Stimulated activated CD8-positive, alpha-beta memory T cell treated with anti-CD3 and anti-CD28 coated beads, Interleukin-15, amount 100 ng/mL, for 48 hours (primary cell): ENCODE measurements at places on chromosomes 13 and 19.

- DNase-seq, result no peak
These were observed 46.1 kb upstream of the MAP3K10 start for GRCh38 chr19:40144947-40145748.

GRCh38 chr13:24642219-24642618 lies 38.0 kb upstream of the ATP12A start:
- DNase-seq, result no peak

DNA sequence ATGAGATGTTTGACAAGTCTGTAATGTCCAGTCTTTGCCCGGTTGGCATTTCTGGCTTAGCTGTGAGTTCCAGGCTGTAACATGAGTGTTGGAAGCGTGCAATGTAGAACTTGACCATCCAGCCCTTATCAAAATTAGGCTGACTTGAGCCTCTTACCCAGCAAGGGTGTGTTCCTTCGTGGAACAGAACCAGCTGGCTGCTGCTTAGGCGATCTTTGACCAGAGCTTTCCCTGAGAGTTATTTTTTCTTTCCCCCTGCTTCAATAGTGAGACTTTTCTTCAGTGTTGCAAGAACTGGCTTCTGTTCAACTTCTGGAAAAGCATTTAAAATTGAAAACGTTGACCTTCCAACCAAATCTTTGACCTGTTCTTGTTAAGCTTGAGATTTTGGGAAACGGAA lies 6.5 kb downstream of the TNFSF13B start:
- DNase-seq, result no peak

- no peak for DNase-seq
These were observed 385.5 kb downstream of the MZT1 start for GRCh38 chr13:72341904-72342303.

GRCh38 chr19:37593996-37594303 lies 642 bp downstream of the ZNF571 start:
- DNase-seq, result no peak

DNA sequence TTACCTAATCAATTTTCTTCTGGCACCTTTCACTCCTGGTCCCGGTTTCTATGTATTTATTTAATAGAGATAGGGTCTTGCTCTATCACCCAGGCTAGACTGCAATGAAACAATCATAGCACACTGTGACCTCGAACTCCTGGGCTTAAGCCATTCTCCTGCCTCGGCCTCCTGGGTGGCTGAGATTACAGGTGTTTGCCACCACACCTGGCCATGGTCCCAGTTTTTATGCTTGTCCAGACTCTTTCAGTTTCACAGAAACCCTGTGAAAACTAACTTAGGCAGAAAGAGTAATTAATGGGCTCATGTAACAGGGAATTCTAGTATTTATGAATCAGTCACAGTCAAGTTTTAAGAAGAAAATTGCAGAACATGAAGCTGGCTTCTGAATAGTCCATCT lies 9.0 kb upstream of the STK24 start:
- DNase-seq, result no peak

DNA sequence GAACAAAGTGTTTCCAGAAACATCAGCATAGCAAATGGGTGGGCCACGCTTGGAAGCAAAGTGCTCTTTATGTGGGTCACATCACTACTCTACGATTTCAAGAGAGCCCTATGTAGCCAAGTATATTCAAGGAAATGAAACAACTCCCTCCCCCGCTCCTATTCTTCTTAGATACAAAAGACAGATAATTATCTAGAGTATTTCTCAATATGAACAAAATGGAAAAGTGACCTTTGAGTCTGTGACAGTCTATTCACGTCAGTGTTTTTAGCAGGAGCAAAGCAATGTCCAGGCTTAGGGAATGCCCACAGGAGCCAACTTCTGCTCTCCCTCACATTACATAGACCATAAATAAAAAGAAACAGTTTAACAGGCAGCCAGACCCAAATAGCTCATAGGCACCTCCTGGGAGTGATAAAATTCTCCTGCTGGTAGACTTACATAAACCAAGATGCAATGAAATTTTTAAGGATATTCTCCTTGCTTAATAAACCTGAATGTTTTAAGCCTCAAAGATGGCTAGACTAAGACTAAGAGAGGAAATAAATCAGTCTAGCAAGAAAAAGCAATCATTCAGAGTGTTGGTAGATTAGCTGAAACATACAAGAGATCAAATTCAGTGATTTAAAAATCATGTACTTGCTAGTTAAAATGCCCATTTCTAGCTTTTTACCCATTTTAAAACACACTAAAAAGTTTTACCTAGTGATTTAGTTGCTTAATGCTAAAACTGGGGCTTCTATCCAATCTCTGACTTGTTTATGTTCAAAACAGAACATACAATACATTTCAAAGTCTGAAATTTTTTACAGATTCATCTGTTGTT lies 182.8 kb downstream of the RGCC start:
- DNase-seq, result no peak

DNA sequence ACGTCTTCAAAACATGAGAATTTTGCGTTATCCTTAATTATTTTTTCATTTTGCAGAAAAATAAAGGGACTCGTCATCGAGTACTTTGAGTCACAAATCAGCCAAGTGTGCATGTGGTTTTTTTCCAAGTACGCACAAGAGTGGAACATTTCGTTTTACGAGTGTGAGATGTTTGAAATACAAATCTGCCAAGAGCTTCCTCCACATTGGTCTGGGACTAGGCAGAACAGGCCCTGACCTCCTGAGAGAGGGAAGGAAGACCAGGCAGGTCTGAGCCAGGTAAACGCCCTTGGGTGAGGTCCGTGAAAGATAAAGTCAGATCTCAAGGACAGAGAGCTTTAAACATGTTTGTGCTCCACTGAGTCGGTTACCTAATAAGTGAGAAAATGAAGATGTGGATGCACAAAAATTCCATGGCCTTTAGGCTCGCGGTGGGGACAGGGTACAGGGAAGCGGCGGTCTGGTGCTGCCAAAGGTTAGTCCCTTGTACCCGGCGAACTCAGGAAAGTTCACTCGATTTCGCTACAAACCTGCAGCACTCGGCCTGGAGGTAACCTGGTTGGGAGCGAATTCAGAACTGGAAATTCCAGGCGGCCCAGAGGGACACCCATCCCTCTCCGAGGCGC lies 473 bp upstream of the ITM2B start:
- no peak for DNase-seq

- DNase-seq, result no peak
These were observed 6.8 kb downstream of the GIPC3 start for GRCh38 chr19:3591876-3592613.

DNA sequence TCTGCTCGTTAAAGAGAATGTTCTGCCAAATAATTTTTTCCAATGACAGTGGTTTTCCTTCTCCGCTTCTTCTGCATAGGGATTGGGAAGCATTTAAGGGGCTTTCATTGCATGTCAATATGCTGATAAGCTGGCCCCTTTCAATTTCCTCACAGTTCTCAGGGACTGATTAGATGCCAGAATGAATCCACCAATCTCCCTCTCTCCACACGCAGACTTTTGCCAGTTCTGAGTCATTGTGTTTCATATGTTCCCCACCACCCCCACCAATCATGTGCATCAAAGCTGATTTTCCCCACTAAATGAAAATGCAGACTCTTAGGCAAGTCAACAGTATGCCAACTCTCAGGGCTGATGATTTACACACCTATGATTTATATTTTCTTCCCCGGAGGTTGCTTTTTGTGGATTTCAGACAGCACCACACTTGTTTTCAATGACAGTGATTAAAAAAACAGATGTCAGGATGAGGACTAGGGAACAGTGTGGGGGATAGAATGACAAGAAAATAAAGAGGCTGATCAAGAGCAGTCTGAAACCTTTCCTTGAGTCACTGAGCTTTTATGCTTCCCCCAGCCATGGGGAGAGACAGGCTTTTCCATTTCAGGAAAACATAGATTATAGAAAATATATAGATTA lies 47.9 kb upstream of the C13orf42 start:
- DNase-seq, result no peak

- no peak for DNase-seq
These were observed 665.6 kb downstream of the FGF9 start for GRCh38 chr13:22336460-22336859.

- DNase-seq, result no peak
These were observed 24.2 kb upstream of the RFC3 start for GRCh38 chr13:33793726-33794125.

DNA sequence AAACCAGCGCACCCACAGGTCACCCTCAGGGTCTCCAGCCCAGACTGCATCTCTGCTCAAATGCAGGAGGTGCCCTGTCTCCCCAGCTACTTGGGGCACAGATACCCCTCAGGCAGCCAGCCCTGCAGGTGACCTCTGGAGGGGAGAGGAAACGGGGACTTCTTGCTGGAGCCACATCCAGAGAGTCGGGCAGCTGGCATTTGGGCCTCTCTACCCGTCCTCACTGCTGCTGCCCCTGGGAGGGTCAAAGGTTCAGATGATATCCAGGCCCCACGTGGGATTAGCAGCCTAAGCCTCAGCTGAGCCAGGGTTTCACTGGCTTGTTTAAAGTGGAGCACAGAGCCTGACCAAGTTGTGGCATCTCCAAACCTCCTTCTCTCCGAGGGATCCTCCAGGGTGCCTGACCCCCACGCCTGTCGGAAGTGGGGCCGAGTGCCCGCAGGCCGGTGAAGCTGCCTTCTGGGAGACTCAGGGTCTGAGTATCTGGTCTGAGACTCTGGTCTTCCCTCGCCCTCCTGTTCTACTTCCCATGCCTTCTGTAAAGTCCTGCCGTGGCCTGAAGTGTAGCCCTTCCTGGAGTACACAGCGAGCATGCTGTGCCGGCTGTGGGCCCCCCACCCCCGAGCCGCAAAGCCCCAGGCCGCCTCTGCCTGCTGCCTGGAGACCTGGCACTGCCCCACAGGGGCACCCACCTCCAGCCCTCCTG lies 2.1 kb downstream of the RASA3 start:
- no peak for DNase-seq

DNA sequence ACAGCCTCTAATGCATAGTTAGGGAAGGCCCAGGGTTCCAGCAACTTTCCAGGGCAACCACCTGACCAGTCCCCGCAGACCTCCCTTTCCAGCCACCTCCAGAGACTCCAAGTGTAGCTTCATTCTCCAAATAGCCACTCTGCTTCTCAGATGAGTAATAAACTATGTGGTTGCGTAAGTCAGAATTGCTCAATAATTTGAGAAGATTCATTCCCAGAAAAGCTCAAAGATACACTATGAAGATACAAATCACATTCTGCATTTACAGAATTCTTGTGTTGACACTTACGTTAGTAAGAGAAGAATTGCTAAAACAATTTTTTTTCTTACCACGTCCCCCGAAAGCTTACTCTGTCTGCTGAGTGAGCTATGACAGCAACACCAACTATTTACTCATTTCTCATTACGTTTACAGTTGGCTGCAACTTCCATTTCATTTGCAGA lies 8.2 kb upstream of the LATS2 start:
- DNase-seq, result no peak

DNA sequence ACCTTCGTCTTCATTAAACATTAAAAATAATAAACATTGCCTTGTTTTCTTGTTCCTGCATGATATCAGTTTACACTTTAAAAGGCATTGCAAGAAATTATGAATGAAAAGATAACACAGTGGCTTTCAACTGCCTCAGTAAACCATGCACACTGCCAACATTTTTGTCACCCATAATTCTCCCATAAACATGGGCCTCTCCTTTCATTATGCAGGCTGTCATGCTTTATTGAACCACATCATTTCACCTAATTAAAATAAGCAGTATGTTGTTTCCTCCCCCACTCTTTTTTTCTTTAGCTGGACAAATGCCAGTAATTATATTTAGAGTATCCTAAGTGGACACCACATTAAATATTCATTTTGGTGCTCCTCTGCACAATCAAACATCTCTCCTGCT lies 1566.5 kb upstream of the SLC10A2 start:
- no peak for DNase-seq

DNA sequence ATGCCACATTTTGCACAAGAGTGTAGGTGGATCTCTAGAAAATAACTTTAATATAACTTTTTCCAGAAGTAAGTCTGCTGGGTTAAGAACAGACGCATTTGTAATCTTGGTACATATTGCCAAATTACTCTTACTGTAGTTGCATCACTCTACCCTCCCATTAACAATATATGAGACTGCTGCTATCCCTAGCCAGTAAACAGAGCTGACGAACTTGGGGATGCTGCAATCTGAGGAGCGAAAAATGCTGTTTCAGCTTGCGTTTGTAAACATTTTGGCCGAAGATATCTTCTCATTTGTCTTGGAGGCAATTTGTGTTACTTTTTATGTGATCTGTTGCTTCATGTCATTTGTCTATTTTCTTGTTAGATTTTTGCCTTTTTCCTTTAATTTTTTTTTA lies 1482.8 kb downstream of the OLFM4 start:
- no peak for DNase-seq

DNA sequence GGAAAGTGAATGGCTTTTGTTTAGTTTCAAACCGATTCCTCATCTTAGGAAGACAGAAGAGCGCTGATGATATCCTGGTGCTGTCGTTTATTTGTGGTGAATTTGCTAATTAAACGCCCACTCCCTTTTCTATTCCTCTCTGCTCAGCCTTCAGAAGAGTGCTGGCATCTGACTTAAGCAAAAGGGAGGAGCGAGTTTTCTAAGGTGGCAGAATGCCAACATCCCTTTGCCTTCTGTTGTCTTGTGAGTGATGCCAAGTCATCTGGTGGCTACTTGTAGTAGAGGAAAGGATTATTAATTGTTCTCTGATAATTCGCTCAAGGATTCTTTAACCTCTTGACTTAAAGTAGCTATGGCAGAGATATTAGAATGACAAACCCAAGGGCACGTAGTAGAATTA lies 68.1 kb downstream of the ERCC5 start:
- no peak for DNase-seq

DNA sequence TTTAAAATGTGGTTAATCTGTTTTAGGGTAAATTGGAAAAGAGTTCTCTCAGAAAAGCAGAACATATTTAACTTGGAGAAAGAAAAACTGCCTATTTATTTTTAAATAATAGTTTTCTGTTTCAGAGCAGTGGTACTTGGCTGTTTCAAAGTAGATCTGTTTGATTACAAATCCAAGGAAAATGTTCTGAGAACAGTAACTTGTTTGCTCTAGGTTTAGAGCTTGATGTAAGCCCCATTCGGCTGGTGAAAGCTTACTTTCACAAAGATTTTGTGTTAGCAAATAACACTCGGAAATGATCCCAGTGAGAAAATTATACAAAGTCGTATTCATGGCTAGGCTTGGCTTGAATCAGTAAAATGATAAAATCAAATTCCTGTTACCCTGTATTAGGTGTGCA lies 395.8 kb upstream of the GPC6 start:
- no peak for DNase-seq

GRCh38 chr19:7340959-7341837 lies 7.5 kb upstream of the ARHGEF18 start:
- peak; percentile 62 for DNase-seq

DNA sequence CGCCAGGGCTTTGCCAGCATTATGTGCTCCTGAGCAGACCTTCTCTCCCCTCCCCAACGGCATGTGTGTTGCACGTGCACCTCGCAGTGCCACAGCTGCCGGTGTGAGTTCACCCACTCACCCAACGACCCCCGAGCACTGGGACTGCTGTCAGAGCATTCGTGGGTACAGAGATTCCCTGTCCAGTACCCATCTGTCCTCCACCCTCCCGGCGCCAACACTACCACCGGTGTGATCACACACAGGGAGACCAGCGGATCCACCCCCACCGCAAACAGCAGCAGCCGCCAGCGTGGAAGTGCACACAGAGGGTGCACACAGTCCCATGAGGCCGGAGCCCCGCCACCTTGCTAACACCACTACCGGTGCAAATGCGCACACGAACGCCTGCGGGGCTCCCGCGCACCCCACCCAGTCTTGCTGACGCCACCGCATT lies 15.9 kb downstream of the LILRA1 start:
- DNase-seq, result no peak

- DNase-seq, result no peak
These were observed 1.9 kb downstream of the NAPA start for GRCh38 chr19:47512948-47513319.
